ENCODE measurements at places on chromosomes 2 and 18.

DNA sequence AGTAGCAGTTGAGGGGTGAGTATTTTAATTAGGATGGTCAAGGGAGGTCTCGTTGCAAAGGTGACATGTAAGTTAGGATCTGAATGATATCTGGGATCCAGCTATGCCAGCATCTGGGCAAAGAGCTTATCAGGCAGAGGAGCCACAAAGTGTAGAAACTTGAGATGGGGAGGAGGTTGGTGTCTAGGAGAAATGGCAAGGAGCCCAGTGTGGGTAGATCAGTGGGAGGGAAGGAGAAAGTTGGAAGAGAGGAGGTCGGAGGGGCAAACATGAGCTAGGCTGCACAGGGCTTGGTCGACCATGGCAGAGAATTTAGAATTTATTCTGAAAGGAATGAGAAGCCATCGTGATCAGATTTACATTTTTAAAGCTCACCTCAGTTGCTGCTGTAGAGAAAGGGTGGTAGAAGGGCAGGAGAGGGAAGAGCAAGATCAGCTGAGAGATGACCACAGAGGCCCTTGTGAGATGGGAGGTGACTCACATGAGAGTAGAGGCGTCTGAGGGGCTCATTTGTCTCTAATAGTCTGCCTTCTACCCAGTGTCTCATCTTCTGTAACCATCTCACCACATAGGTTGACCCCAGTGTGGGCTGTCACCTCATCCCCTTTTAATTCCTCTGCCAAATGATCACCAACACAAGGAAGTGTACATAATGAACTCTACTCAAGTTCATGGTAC, 170.0 kb downstream of the ETAA1 start:
- peak; percentile 50 for DNase-seq

GRCh38 chr2:1621041-1621440, 123.3 kb downstream of the PXDN start:
- DNase-seq, result no peak

- DNase-seq, result peak; percentile 89
Observed at GRCh38 chr2:231364961-231365810, 30.3 kb upstream of the B3GNT7 start.

DNA sequence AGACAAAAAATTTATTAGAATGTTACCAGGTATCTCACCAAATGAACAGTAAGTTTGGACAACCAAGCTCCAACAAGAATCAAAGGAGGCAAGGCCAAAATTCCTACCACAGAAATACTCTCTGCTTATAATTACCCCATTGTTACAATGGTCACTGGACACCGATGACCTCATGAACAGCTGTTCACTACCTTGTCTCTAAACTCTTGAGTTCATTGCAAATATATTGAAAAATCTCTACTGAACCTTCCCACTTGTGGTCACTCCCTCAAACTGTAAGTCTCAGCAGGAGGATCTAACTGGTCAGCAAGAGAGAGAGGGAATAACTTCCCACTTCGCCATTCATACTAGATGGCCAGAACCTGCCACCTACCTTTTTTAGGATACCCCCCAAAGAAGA, 50.0 kb downstream of the ERBB4 start:
- no peak for DNase-seq

DNA sequence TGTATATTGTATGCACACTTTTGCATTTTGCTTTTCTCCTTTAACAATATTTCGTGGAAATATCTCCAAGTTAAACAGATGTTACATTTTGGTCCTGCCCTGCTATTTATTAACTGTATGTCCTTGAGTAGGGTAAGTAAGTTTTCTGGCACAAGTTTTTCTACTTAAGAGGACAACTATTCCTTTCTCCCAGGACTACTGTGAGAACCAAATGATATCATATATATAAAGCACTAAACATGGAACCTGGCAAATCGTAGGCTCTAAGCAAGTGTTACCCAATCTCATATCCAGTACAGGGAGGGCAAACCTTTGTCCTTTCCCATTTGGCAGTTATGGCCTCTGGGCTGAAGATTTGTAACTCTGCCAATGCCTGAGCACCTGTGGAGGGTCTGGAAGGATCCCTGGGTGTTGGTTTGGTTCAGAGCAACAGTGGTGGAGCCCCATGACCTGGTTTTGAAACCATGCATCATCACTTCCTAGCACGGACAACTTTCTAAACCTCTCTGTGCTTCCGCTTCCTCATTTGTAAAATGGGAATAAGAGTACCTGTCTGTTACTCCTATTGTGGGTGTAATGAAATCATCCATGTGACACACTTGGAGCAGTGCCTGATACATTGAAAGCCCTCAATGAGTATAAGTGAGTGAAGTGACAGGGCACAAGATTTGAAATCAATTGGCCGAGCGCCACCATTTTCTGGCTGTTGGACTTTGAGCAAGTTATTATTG, 28.3 kb upstream of the ICOS start:
- DNase-seq, result no peak

GRCh38 chr2:204706939-204707338, 161.7 kb downstream of the PARD3B start:
- peak; percentile 59 for DNase-seq

DNA sequence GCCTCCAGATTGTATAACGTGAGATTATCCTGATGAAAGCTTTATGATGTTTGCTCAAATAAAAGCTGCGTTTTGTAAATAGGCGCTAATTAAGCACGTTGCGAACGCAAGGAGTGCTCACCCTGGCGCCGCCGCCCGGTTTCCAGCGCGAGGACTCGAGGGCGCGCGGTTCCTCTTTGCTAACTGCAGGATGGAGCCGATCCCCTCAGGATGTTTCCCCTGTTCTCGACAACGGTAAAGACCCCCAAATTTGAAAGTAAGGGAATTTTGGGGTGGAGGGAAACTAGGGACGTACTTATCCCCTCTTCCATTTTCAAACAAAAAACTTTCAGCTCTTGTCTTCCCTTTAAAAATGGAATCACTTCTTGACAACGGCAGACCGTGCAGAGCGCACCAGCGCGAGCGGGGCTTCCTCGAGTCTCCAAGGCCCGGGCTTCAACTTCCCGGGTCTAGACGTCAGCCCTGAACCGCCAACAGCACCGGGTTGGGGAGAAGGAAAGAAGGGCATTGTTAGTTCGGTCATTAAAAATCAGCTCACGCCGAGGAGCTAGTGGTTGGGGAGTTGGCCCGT, 1.1 kb upstream of the GBX2 start:
- no peak for DNase-seq

- DNase-seq, result no peak
Observed at GRCh38 chr2:60857056-60857455, 24.3 kb upstream of the REL start.

- no peak for DNase-seq
Observed at GRCh38 chr18:77076111-77076510, 56.5 kb downstream of the MBP start.

- peak; percentile 59 for DNase-seq
Observed at GRCh38 chr18:21439431-21439846, 161.1 kb downstream of the ESCO1 start.

- DNase-seq, result no peak
Observed at GRCh38 chr2:208148803-208149202, 2.8 kb upstream of the CRYGB start.

GRCh38 chr18:44680273-44681075, at the start of gene SETBP1:
Gene SETBP1, plus strand, starts transcription at chr18:44680888. Its CDS starts 20,459 bp downstream, at chr18:44701347.
- DNase-seq, result peak; percentile 2

GRCh38 chr18:58315739-58316215, 271.8 kb downstream of the NEDD4L start:
- DNase-seq, result no peak

DNA sequence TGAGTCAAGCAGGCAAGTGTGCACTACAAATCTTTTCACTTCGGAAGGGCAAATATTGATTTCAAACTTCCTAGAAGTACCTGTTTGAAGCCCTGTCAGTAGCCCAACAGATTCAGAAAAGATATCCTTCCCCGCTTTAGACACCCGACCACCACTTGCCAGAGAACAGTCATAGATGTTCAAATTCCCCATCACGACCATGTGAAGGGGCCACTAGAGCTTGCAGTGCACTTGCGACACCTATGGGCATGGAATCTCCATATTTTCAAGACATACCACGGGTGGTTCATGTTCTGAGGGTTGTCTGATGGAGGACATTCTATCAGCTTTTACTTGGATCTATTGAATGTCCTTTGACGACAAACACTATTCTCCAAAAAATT, 23.8 kb downstream of the GNLY start:
- DNase-seq, result no peak

DNA sequence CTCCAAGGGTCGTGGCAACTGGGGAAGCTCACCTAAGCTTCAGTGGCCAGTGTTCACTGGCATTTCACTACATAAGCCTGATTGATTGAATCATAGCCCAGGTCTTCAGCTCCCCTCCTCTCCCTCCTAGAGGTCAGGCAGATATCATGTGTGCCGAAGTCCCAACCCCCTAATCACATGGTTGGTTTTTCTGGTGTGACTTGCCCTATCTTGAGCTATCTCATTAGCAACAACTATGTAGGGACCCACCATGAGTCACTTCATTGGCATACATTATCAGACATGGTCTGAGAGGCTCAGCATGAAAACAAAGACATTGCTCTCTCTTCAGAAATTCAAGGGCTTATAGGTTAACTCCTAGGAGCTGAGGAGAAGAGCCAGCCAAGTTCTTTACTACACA, 76.8 kb downstream of the LYPD1 start:
- DNase-seq, result peak; percentile 15

DNA sequence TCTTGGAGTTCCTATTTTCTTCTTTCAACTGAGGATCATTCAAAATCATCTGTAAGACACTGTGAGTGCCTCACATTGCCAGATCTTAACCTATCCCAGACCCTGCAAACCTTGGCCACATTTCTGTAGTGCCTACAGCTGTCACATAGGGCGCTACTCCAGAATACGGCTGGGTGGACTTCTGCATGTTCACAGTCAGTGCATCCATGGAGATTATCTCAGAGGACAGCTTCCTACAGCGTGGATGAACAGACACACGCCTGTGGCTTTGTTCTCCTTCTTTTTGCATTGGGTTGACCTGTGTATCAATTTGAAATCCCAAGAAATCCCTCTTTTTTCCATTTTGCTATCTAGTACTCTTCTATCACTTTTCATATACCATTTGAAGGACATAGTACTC, 1.9 kb upstream of the KLHL29 start:
- no peak for DNase-seq

DNA sequence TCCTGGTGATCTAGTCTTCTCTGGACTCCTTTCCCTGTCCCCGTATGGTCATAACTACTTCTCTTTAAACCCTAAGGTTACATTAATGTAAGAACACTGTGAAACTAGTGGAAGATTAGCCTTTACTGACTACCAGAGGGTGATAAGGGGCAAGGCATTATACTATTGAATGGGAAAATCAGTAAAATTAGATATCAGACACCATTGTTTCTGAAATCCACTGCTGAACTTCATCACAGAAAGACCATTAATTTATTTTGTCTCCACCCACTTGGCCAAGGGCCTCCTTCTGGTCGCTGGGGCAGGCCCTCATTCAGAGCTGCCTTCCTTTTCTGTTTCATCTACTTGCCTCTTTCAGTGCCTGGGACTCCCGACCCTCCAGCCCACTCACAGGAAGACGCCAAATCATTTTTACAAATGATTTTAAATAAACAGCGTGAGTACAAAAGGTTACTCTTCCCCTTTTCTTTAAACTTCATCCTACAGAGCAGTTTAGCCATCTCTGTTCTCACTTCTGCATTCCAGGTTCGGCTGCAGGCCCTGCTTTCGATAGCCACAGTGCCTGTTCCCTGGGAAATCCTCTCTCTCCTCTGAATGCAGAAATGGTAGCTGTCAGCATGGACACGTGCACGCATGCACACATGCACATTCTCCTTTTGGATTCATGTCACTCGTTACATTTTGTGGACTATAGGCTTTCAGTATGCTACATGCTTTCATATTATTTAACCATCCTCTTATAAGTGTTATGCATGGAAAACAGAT, 70.3 kb upstream of the DOCK10 start:
- no peak for DNase-seq

GRCh38 chr18:21672521-21673267, 31.9 kb downstream of the ABHD3 start:
- peak; percentile 76 for DNase-seq

DNA sequence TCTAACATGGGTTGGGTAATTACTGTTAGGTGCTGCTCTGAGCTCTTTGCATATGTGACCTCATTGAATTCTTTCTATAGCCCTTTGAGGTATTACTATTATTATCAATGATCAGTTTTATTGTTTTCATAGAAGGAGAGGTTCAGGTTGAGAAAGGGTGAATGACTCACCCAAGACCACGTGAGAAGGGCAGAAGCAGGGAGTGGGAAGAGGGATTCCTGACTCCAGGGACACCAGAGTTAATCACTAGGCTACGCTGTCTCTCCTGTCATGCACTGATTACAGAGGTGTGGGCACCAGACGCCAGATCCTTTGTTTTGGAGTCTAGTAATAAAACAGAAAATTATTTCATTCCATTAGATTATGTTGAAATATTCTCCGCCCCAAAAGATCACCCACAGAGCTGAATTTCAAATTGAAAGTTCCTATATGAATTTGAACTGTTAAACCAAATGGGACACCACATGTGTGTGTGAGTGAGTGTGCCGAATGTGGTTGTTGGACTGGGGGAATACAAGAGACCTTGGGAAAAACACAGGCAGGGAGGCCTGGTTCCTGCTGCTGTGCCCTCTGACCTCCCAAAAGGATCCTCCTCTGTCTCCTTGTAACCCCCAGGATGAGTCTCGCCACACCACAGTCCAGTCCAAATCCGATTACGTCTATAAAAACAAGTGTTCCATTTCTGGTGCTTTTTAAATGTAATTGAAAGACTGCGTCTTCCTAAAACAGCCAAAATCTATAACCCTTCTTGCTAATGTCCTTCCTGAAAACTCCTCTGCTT, 215.4 kb downstream of the ZNF521 start:
- DNase-seq, result no peak

- DNase-seq, result no peak
Observed at GRCh38 chr2:109145286-109145685, 16.3 kb downstream of the SH3RF3 start.

DNA sequence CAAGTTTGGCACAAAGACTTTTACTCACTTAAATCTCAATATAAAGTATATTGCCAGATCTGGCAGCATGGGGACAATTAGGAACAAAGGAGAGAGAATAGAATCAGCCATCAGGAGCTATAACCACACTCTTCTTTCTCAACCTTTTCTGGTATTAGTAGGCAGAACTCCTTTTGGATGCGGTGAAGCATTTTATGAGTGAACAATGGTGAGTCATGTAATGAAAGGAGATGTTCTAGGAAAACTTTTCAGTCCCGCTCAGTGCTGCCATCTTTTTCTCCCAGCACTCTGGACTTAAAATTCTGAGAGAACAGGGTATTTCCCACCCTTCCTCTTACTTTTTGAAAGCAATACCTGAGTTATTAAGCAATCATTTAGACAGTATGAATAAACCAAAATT, 32.2 kb downstream of the PLEKHA3 start:
- DNase-seq, result peak; percentile 29

DNA sequence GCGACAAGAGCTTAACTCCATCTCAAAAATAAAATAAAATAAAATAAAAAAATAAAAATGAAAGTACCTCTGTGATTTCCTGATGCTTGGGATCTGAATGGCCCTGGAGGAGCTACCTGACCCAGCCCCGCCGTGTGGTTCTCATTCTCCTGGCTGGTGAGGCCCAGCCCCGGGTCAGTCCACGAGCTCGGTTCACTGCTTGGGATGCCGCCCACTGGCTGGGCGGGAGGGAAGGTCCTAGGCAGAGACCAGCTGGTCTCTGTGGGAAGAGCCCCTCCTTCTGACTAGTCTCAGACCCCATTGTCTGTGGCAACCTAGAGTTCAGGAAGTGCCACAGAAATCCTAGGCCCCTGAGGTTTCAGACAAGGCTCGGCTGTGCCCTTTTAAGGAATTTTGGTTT, 55.1 kb upstream of the DLGAP1 start:
- DNase-seq, result no peak

- peak; percentile 26 for DNase-seq
Observed at GRCh38 chr18:35110554-35111485, 69.6 kb downstream of the MAPRE2 start.

- DNase-seq, result no peak
Observed at GRCh38 chr2:22879009-22879863, 505.7 kb upstream of the KLHL29 start.

- no peak for DNase-seq
Observed at GRCh38 chr2:151106805-151107506, 154.7 kb downstream of the RBM43 start.
